DMS53 (cell line): ENCODE measurements at places on chromosomes 2 and 18.

DNA sequence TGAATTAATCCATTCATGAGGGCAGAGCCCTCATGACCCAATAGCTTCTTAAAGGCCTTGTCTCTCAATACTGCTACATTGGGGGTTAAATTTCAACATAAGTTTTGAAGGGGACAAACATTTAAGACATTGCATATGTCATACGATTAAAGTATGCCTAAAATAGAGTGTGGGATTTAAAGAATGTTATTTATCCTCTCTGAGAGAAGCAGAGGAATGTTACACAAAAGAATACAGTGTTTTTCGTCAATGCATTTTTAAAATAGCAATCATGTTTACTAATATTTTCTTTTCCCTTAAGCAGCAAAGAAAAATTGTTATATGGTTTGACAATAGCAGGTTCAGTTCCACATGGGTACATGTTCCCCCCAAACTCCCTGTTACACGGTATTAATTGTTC is 363.1 kb downstream of the NUP35 start:
- no peak for DNase-seq

GRCh38 chr2:55119711-55120487 is 69.6 kb upstream of the RTN4 start:
- DNase-seq = no peak

DNA sequence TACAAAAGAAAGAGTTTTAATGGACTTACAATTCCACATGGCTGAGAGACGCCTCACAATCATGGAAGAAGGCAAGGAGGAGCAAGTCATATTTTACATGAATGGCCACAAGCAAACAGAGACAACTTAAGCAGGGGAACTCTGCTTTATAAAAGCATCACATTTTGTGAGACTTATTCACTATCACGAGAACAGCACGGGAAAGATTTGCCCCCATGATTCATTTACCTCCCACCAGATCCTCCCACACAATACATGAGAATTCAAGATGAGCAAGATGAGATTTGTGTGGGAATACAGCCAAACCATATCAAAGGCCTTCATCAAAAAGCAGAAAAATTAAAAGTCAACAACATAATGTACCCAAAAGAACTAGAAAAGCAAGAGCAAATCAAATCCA is 111.0 kb upstream of the RPRM start:
- DNase-seq = no peak

GRCh38 chr2:159650574-159650973 is 34.2 kb upstream of the BAZ2B start:
- peak; percentile 66 for DNase-seq
